ENCODE measurements at places on chromosomes 5 and 9.

DNA sequence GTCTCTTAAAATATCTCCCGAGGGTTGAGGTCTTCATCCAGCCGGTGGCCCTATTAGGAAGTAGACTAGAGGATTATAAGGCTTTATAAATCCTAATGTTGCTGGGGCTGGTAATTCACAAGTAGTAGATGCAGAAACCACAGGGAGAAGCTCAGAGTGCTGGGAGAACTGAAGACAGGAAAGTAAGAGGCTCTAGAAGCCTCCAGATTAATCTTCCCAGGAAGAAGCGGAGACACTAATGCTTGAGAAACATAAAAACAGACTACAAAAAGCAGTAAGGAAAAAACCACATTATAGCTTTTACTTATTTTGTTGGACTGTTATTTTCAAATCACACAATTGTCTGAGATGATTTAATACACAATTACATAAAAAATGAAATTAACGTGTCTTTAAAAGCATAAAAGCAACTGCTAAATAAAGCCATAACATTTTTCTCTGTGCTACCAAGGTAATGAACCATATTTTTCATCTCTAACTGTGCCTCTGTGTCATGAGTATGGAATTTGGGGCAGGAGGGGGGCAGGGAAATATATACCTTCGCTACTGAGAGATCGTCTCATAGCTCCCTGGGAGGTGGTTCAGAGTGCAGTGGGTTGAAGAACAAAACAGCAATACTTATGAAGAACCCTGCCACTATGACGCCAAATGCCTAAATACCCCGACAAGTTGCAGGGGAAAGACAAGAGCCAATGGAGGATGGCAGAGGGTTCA is 806.2 kb upstream of the WWC1 start:
- no peak for DNase-seq

GRCh38 chr5:142422429-142422828 is 97.6 kb upstream of the SPRY4 start:
- no peak for DNase-seq

GRCh38 chr9:98150721-98151120 is 31.7 kb upstream of the TRIM14 start:
- no peak for DNase-seq

DNA sequence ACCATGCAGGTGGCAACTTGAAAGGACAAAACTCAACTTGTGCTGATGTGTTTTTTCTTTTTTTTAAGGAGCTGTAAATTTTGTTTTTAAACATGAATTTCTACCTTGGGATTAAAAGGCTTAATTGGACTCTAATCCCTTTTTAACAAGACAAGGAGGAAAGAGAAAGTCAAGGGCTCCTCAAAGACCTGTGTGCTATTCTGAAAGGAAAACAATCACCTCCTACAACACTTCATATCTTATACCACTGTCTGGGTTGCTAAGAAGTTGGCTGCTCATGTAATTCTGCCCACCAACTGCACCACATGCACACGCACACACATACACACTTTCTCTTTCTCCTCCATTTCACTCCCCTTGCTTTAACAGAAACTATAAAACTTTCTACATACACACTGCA is 78.6 kb downstream of the SH3RF2 start:
- DNase-seq: no peak
